Left lobe of liver (tissue), 2 donors: ENCODE measurements at places on chromosomes 16 and 17.

- no peak for DNase-seq
Measured at GRCh38 chr17:17395246-17395802, 81.5 kb upstream of the MED9 start.

DNA sequence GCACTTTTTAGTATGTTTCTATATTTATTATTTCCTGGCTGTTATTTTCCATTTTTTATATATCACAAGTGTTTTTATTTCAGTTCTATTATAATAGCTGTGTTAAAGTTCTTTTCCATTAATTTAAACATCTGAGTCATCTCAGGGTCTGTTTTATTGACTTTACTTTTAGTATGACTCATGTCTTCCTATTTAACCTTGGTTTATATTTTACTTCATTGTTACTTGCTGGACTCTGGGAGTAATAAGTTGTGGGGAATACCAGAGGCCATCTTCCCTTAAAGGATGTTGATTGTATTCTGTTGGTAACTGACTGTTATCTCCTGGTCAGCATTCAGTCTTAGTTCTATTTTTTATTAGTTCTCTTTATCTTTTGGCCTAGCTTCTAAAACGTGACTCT, 1508.2 kb downstream of the CDH11 start:
- DNase-seq = no peak

DNA sequence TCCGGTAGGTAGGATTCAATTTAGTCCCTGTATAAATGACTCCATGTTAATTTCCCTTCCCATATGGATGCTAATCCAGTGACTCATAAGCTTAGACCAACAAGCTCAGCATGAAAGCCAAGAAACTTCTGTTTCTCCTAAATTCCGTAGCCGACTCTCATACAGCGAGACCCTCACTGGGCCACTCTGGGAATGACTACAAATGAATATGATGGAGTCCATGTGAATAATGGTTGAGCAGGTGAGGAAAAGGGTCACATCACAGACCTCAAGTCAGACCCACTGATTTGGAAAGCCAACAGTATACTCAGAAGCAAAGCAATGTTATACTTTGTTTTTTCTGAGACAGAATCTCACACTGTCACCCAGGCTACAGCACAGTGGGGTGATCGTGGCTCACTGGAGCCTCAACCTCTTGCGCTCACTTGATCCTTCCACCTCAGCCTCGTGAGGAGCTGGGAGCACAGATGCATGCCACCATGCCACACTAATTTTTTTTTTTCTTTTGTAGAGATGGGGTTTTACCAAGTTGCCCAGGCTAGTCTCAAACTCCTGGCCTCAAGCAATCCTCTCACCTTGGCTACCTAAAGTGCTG, 14.6 kb downstream of the RSL1D1 start:
- DNase-seq = no peak

GRCh38 chr17:49445591-49445990, 30.9 kb upstream of the PHB1 start:
- no peak for DNase-seq

DNA sequence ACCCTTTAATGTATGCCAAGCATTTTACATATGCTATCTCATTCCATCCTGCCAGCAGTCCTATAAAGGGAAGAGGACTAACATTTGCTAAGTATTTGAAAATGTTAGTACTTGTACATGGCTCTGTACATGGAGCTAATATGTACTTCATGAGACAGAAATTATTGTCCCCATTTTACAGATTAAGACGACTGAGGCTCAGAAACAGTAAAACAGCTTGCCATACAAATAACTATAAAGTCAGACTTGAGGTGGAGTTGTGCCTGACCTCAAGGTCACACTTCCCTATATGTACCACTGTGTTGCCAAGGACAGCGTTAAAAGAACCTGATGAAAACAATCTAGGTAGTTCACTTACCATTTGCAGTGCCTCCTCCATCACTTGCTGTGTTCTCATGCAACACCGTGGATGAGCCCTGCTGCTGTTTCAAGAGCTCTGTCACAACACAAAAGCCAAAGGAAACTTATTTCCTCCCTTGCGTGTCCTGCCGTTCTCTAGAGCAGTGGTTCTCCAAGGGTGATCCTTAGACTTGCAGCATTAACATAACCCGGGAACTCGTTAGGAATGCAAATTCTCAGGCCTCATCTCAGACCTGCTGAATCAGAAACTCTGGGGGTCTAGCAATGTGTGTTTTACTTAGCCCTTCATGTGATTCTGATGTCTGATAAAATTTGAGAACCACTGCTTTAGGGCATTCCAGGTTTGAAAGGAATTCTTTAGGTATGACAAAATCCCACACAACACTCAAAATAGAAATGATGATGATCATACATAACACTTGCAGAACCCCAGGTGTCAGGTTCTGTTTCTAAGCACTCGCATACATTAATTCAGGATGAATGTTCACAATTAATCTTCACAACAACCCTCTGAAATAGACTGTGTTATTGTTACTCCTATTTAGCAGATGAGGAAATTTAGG, 51.2 kb upstream of the MTMR4 start:
- no peak for DNase-seq

DNA sequence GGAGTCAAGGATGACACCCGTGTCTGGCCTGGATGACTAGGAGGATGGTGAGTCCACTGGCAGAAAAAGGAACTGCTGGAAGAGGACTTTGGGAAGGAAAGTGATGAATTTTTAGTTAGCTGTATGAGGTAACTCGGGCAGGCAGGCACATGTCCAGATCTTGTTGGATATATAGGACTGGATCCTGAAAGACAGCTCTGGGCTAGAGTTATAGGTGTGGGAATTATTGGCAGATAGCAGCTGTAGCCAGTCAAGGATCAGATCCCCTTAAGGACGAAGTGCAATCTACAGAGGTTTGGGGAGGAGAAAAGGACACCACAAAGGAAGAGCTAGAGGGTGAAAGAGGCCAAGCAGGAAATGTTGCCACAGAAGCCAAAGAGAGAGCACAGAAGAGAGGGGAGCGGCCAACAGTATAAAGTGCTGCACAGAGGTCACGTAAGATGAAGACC, 10.1 kb downstream of the CYB5D1 start:
- DNase-seq = no peak

DNA sequence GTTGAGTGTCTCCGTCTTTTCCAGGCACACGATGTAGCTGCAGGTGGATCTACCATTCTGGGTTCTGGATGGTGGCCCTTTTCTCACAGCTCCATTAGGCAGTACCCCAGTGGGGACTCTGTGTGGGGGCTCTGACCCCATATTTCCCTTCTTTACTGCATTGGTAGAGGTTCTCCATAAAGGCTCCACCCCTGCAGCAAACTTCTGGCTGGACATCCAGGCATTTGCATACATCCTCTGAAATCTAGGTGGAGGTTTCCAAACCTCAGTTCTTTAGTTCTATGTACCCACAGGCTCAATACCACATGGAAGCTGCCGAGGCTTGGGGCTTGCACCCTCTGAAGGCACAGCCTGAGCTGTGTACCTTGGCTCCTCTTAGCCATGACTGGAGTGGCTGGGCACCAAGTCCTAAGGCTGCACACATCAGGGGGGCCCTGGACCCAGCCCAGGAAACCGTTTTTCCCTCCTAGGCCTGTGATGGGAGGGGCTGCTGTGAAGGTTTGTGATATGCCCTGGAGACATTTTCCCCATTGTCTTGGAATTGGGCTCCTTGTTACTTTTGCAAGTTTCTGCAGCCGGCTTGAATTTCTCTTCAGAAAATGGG, 14.0 kb downstream of the ABCC1 start:
- no peak for DNase-seq
